ENCODE measurements at places on chromosomes 12 and 14. TPM values are rescaled to one million over a fixed set of nuclear protein-coding genes. Genes with fewer than 3 reads are reported as not detected.

WIF1 gene
- not detected for total RNA-seq

DNA sequence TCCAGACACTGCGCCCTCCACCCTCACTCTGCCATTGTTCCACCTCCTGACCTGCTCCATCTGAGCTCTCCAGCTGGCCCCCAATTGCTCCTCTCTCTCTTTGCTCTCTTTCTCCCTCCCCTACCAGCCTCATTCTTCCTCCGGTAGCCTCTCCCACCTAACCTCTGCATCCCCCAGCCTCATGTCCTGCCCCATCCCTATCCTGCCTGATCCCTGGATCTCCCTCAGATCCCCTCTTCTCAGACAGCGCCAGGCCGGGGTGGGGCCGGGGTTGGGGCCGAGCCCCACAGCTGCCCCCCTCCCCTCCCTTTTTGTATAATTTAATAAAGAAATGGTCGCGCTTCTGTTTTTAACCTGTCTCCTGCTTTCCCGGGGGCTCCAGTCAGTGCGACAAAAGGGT lies 1.7 kb upstream of the LAG3 start:
- DNase-seq = no peak

PHLDA1 gene
- total RNA-seq = 47.2 TPM

DNA sequence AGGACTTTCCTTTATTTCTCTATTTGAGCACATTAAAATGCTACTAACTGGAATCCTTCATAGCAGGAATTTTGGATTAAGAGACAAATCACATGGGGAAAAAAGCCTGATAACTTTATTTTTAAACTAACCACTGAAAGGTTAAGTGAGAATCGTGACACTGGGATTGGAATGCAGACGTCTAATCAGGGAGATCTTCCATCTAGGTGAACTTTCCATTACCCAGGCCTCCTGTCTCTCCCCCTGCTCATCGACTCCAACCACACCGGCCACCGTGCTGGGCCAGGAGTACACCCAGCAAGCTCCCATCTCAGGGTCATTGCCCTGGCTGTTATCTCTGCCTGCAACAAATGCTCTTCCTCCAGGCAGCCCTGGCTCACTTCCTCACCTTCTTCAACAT lies 19.0 kb downstream of the PTGER2 start:
- DNase-seq = no peak

DNA sequence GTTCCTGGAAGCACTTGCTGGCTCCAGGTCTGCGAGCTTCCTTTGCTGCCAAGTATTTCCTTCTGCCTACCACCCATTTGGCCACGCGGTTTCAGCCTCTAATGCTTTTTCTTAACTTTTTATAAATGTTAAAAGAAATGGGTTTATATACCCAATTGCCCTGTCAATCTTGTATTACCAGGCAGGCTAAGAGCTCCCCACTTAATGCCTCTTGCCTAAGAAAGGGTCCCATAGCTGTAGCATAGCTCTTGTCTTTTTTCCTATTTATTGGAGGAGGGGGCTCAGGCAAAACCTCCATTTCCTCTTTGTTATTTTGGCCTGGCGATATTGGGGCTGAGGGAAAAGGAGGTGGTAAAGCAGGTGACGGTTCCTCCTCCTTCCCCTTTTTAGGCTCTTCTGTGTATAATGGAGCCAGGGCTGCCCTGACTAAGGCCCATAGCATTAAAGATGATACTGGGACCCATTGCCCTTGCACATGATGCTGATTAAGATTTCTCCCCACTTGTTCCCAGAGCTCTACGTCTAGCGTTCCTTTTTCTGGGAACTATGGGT lies 21.6 kb upstream of the BLTP3B start:
- no peak for DNase-seq

- no peak for DNase-seq
These were observed 62.5 kb upstream of the PTPRR start for GRCh38 chr12:70982991-70983390.

DNA sequence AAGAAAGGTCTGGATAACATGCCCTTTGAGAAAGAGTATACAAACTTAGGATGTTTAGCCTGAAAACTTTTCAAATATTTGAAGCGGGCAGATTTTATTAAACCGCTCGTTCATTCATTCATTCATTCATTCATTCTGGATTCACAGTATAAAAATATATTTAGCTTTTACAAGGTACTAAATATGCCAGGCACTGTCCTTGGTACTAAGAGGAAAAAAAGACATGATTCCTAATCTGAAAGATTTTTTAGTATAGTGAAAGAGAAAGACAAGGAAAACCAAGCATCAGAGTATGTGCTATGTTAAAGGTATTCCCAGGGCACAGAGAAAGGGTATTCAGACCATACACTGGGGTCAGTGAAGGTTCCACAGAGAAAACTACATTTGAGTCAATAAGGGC lies 299.7 kb downstream of the BCAT1 start:
- DNase-seq = no peak

DNA sequence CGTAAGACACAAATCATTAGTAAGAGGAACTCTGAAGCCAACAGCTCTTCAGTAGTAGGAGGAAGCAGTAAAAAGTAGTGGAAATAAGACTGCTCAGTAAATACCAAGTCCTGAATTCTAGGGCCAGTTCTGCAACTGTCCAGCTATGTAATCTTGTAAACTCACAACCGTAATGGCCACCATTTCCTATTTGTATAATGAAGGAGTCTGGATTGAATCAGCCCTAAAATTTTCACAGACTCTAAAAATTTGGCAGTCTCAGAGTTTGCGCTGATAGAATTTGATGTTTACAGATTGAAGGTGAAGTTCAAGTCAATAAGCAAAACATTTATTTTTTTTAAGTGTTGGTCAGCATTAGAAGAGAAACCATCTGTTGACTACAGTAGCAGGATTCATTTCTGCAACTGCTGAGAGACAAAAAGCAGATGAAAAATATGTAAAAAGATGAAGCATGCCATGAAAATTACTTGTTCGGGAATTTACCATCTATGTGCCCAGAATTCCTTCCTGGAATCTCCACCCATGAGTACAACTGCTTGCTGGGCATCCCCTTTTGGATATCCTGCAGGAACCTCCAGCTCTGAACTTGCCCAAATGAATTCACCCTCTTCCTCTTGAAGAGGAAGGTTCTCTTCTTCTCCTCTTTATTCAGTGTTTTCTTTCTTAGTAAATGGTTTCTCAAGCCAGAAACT lies 47.5 kb downstream of the GALNT4 start:
- no peak for DNase-seq

DNA sequence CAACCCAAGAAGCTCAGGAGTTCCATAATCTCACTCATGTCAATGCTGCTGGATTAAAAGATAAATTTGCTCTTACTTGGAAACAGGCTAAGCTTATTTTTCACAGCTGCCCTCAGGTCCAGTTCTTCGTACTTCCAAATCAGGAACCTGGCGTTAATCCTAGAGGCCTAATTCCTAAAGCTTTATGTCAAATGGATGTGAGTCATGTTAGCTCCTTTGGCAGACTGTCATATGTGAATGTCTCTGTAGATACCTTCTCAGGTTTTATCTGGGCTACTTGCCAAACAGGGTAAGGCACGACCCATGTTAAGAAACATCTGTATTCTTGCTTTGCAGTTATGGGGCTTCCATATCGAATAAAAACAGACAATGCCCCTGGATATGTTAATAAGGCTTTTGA lies 504.6 kb downstream of the ALG10 start:
- DNase-seq = no peak

PIK3C2G gene
- not detected for total RNA-seq

GRCh38 chr14:23068789-23069412 lies 11.6 kb upstream of the CDH24 start:
- peak; percentile 89 for DNase-seq

GRCh38 chr12:108720757-108721514 lies 10.4 kb downstream of the CORO1C start:
- DNase-seq = no peak

DNA sequence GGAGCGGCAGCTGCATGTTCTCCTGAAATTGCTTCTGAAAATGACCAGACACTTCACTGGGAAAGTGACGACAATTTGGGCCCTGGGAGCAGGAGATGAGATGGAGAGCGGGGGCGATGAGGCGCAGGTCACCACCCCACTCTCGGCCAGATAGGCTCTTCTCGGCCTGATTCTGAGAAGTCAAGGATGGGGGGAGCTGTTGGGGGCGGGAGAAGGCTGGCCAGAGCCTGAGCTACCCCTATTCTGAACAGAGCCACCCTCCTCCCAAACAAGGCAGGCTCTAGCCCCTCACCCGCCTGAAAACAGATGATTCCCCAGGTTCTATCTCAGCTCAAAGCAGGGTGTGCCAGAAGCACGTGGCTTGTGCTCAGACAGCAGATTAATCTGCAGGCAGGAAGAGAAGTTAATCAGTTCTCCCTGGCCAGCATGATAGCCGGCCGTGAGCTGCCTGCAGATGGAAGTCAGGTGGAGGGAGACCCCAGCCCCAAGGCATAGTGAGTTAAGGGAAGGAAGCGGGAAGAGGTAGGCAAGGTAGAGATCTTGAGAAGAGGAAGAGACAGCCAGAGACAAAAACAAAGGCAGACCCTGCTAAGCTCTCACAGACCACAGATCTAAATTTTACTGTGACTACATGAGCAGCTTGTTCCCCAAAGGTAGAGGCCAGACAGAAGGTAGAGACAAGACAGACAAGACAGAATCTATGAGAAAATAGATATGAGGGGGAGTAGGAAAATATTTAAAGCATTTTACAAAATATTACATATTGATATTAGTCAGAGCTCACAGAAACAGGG lies 10.9 kb upstream of the TAC3 start:
- DNase-seq = no peak

DNA sequence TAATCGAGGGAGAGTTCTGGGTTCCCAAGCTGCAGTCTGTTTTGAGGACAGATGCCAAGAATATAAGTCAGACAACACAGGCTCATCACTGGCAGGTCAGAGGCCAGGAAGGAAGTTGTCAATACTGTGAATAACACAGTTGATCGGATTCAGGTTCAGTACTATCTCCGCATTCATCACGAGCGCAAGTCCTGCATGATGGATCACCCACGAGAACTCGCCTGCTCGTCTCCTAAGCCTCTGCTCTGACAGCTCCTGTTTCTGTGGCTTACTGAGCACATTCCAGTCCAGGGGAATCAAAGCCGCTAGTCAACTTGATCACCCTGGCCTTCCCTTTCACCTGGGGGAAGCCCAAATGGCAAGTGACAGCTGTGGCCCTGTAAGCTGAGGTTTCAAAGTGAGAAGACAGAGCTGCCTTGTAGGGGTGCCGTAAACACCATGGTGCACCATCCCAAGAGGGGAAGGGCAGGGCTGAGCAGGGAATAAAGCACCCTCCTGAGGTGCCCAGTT lies 60.1 kb upstream of the DICER1 start:
- DNase-seq = no peak

DNA sequence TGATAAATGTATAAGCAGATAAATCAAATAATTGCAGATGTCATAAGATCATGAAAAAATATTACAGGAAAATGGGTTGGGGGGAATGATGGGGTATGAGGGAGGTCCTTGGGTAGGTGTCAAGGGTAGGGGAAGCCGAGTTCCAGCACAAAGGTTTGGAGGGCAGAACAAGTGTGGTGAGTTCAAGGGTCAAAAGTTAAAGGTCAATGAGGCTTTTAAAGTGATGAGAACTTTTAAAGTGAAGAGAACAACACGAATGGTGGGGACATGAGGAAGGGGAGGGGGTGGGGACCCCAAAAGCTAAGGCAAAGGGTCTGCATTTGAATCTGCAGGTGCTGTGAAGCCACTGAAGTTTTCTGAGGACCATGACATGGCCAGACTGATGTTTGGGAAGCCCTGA lies 200.6 kb upstream of the NOS1 start:
- no peak for DNase-seq

- DNase-seq = no peak
These were observed 241.4 kb upstream of the PDZRN4 start for GRCh38 chr12:40946612-40947194.

DNA sequence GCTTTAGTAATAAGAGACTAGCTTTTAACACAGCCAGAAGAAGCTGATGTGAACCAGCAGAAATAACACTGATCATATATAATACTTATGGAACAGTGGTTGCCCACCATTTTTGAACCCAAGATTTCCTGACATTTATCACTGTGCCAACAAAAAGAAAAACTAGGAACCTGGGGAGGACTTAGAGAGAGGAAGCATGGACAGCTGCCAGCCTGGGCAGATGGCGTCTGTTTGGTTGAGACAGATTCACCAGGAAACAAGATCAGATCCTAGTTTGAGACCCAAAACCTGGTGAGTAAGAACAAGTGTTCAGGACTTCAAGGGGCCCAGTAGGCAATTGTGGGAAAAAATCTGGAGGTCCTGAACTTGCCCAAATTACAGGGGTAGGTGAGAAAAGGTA lies 95.3 kb downstream of the BICD1 start:
- DNase-seq = no peak

DNA sequence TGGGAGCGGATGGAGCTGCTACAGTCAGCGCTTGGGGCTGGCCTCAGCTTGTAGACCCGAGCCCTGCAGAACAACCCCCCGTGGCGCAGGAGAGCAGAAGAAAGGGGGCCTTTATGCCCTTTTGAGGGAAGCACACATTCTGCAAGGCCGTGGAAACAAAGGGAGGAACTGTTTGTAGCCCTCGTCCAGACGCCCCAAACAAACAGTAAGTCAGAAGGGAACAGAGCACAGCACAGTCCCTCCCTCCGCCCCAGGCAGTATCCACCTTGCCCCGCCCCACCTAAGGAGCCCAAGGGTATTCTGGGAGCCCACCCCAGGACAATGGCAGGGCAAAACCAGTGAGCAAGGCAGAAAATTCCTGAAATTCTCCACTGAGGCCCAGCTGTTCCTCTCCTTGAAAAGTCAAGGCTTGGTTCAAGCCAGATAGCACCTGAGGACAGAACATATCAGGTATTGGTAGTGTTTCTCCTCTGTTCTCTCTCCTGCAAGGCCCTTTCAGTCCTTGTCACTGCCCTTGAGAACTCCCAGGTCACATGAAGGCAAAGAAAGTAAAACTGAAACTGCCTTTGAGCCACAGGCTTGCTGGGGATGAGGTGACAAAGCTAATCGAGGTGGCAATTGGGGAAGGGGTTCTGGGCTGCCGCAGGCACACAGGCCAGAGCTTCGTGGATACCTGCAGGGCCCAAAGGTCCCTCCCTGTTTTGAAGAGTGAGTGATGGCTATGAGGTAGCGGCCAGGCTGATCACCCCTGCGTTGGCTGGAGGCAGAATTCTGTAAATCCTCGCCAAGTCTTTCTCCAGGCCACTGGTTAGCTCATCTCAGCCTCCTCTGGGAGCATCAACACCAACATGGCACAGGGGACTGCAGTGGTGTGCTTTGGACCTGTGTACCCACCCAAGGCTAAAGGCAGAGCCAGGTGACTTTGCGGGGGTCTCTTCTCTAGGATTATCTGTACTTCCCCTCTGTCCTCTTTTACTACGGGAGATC lies 499 bp downstream of the DGLUCY start:
- DNase-seq = peak; percentile 89

KIAA0586 gene
- total RNA-seq = 13.5 TPM
